Stimulated activated CD8-positive, alpha-beta memory T cell treated with anti-CD3 and anti-CD28 coated beads, Interleukin-2, amount 100 ng/mL, for 1 hour (primary cell): ENCODE measurements at places on chromosomes 5 and 9.

GRCh38 chr5:98735806-98736507, 37.5 kb upstream of the RGMB start:
- DNase-seq, result no peak

GRCh38 chr9:112831969-112832368, 58.7 kb downstream of the SLC46A2 start:
- DNase-seq, result no peak

DNA sequence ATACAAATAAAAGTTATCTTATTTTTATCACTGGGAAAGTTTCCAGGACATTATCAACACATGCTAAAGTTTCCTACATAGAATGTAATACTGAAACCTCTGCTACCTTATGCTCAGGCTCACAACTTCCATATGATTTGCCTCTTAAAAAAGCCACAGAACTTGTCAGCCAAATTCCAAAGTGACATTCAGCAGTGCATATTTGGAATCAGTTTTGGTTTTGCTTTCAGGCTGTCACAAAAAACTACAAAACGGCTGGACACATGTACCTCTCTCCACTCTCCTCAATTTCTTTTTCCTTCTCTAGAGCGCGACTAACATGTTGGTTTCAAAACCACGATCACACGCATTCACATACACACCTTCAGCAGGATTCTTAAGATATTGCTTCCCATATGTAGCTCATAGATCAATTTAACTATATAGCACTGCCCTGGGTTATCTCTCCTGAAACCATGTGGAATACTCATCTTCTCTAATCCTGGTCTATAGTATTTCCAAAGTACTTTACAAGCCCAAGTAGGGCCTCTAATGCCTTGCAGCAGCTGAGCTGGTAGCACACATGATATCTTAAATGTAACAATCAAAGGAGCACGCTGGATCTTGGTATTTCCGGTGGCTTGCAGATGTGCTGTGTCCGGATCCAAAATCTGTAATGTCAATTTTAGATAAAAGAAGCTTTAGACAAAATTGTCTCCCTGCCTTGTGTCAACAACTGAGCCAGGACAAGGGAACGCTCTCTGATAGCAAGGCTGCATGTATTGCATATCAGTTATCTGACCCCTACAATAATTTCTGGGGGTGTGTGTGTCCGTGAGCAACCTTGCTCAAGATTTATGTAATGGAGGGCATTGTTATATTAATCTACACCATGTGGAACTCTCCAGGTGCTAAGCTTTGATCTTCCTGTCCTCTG, 203.2 kb downstream of the DMRT2 start:
- no peak for DNase-seq

- no peak for DNase-seq
Measured at GRCh38 chr9:5502553-5502952, 7.8 kb upstream of the PDCD1LG2 start.

DNA sequence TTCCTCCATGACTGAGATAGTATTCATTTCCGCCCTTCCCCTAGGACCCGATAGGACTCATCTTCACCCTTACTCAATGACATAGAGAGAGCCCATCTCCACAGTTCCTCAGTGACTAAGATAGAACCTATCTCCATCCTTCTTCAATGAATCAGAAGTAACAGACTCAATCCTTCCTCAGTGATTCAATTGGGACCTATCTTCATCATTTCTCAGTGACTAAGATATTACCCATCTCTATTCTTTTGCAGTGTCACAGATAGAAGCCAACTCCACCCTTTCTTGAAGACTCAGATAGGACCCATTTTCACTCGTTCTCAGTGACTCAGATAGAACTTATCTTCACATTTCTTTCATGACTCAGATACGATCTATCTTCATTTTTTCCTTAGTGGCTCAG, 164.6 kb downstream of the FBXO4 start:
- no peak for DNase-seq

DNA sequence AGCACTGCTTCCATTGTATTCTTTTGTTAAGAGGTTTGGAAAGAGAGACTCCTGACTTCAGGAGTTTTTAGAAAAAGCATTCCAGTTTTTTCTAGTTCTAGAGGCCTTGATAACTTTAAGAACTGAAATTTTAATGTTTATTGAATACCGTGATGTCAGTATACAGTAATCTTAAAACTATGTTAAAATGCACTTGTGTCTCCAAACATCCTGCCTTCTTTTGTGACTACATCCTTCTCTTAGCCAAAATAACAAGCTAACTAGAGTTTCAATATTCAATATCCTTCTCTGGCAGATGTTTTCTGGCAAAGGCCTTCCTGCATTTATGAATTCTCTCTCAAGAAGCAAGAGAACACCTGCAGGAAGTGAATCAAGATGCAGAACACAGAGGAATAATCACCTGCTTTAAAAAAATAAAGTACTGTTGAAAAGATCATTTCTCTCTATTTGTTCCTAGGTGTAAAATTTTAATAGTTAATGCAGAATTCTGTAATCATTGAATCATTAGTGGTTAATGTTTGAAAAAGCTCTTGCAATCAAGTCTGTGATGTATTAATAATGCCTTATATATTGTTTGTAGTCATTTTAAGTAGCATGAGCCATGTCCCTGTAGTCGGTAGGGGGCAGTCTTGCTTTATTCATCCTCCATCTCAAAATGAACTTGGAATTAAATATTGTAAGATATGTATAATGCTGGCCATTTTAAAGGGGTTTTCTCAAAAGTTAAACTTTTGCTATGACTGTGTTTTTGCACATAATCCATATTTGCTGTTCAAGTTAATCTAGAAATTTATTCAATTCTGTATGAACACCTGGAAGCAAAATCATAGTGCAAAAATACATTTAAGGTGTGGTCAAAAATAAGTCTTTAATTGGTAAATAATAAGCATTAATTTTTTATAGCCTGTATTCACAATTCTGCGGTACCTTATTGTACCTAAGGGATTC, 43.1 kb downstream of the NDFIP1 start:
- peak; percentile 28 for DNase-seq

GRCh38 chr5:95664204-95664786, 17.7 kb downstream of the RFESD start:
- DNase-seq, result no peak

GRCh38 chr9:78973907-78974306, 597.9 kb upstream of the TLE4 start:
- no peak for DNase-seq

GRCh38 chr5:146130440-146131045, 25.2 kb upstream of the PLAC8L1 start:
- DNase-seq, result no peak

DNA sequence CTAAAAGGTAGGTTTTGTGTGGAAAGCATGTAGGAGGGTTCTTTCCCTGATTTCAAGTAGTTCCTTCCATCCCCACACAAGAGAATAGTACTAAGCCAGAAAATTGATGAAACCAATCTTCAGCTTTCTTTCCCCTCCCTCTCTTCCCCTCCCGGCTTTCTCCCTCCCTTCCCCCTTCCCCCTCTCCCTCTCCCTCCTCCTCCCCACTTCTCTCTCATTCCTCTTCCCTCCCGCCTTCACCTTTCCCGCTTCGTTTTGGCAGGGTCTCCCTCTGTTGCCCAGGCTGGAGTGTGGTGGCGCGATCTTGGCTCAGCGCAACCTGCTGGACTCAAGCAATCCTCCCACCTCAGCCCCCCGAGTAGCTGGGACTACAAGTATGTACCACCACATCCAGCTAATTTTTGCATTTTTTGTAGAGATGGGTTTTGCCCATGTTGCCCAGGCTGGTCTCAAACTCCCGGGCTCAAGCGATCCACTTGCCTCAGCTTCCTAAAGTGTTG, 85.8 kb downstream of the ZCCHC7 start:
- no peak for DNase-seq

GRCh38 chr9:113164536-113165300, 13.9 kb downstream of the SLC31A2 start:
- DNase-seq, result no peak

DNA sequence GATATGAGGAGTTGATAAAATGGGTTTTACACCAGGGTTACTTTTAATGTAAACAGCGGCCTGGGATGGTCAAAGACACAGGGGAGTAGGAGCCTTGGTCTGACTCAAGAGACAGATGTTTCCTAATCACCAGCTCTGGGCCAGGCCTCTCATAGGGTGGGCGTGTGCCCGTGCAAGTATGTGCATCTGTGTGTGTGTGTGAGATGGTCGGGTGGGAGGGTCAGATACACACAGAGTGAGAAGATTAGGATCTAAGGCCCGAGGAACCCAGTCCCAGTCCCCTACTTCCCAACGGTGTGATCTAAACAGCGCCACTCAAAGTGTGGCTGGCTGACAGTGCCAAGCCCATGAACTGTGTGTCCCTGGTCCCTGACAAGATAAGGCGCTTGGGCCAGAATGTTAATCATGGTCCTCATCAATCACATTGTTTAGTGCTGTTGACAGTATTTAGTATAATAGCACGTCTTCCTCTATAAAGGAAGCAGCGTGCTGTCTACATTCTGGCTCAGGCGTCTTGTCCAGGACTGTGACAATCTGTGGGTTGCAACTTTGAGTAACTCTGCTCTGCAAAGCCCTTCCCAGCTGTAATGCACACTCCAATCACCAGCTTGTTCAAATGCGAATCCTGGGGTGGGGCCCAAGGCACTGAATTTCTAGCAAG, 173.7 kb downstream of the DAB2IP start:
- DNase-seq, result no peak

- no peak for DNase-seq
Measured at GRCh38 chr5:148237785-148238417, 424 bp upstream of the MARCOL start.

- DNase-seq, result no peak
Measured at GRCh38 chr9:73023025-73023541, 70.2 kb upstream of the ALDH1A1 start.

GRCh38 chr5:149831492-149831891, 101.4 kb downstream of the PPARGC1B start:
- DNase-seq, result no peak

- DNase-seq, result no peak
Measured at GRCh38 chr5:104626122-104626521, 1063.5 kb upstream of the NUDT12 start.

- DNase-seq, result peak; percentile 15
Measured at GRCh38 chr9:2053883-2054845, 39.0 kb downstream of the SMARCA2 start.

- no peak for DNase-seq
Measured at GRCh38 chr5:4627131-4627530, 513.0 kb upstream of the ADAMTS16 start.

- DNase-seq, result no peak
Measured at GRCh38 chr5:36899860-36900259, 23.3 kb downstream of the NIPBL start.

GRCh38 chr9:129094387-129095169, 13.7 kb downstream of the DOLPP1 start:
- no peak for DNase-seq

DNA sequence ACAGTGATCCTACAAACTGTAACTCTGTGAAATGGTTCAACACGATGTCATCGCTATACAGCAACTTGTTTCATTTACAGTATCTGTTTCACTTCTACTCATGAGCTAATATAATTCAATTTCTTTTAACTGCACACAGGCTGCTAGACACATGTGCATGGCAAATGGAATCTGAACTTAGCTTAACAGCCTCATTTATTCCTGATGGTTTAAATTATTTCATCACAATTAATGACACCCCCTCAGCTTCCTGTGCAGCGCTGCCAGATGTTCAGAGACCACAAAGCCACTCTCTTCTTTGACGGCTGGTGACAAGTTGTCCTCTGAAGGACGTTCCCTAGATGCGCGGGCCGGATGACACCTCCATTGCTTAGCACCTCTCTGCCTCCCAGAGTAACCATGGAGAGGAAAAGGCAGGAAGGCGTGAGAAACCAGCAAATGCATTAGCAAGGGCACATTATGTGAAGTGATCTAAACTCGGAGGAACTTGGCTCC, 191.1 kb downstream of the BNC2 start:
- no peak for DNase-seq

GRCh38 chr5:150303070-150303615, 438 bp upstream of the ARSI start:
- no peak for DNase-seq

GRCh38 chr5:143413958-143414669, 10.6 kb upstream of the NR3C1 start:
- DNase-seq, result no peak

- DNase-seq, result no peak
Measured at GRCh38 chr9:93955111-93955980, at the start of gene BARX1. Gene BARX1, minus strand, starts transcription at chr9:93955355. Its CDS starts 209 bp downstream, at chr9:93955146.

DNA sequence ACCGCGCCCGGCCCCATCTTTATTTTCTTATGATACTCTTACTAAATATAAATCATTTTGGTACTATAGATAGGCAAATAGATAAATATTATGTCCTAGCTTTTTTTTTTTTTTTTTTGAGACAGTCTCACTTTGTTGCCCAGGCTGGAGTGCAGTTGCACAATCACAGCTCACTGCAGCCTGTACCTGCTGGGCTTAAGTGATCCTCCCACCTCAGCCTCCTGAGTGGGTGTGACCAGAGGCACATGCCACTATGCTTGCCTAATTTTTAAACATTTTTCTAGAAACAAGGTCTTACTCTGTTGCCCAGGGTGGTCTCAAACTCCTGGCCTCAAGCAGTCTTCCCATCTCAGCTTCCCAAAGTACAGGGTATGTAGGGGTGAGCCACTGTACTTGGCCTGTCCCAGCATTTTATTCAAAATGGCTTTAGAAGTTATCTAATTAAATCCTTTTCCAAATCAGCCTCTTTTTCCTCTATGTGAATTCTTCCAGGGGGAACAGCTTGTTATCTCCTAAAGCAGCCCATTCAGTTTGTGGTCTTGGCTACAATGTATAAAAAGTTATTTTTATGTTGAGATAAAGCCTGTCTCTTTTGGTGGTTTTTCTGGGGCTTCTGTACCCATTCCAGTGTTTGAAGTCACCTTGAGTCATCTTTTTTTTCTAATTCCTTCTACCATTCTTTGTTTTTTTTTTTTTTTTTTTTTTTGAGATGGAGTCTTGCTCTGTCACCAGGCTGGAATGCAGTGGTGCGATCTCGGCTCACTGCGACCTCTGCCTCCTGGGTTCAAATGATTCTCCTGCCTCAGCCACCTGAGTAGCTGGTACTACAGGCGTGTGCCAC, 12.1 kb downstream of the MELK start:
- no peak for DNase-seq

GRCh38 chr5:137122558-137122957, 376.6 kb downstream of the SPOCK1 start:
- no peak for DNase-seq

DNA sequence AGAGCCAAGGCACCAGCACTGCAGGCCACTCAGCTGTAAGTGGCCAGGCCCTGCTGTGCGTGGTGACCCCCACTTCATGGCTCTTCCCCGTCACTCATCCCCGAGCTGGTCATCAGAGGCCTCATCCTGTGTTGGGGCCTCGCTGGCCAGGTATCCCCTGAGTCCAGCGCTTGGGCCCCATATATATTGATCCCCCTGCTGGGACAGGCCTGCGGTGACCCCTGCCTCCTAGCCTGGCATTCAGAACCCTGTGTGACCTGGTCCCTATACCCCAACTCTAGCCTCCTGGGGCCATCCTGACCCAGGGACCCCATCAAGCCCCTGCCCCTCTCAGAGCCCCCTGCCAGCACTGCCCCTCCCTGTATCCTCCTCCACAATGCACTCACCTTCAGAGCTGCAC, 12.7 kb downstream of the GBGT1 start:
- DNase-seq, result no peak
